ENCODE measurements at places on chromosomes 16 and 17.

DNA sequence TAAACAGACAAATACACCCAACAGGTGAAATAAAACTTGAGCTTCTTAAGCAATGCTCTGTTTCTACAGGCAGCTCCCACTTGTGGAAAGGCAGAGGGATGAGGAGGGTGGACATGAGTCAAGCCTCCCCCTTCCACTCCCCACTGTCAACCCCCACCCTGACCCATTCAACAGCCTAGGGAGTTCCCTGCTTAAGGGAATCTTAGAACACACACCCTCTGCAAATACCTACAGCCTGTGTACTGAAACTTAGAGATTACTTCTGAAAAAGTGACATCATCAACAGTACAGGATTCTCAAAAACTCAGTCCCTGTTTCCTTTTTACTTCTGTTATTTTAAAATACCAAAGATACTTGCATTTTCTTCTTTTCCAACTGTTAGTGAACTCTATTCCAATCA lies 345.4 kb downstream of the SOX9 start:
- no peak for DNase-seq

DNA sequence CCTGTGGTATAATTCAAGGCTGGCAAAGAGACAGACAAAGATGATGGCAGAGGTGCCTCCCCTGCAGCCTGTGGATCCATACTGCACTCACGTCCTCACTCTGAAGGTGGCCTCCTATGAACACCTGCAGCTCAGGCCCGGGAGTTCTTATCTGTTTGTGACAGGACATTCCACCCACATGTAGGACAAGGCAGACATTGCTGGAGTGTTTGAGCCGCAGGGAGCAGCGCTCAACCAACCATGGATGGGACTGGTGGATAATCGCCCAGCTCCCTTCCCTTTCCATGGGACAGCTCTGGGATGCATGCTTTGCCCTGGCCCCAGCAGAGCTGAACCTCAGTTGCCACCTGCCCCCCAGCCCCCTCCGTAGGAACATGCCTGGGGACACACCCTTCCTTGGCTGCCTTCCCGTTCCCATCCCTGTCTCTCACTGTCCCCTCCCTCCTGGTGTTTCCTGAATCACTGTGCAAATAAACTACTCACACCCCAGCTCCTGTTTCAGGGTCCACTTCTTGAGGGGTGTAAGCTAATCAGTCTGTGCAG lies 22.2 kb downstream of the ITPRIPL2 start:
- DNase-seq = no peak

GRCh38 chr17:37465069-37465616 lies 24.5 kb upstream of the DUSP14 start:
- no peak for DNase-seq

DNA sequence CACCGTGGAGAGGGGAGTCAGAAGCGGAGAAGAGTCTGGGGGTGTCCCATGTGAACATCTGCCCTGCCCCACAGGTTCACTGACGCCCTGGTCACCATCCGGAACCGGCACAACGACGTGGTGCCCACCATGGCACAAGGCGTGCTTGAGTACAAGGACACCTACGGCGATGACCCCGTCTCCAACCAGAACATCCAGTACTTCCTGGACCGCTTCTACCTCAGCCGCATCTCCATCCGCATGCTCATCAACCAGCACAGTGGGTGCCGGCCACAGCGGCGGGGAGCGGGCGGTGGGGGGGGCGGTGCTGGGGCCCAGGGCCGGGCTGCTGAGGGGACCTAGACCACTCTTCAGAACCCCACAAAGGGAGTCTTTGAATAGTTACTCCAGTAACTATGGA lies 10.7 kb downstream of the PDK2 start:
- no peak for DNase-seq

- no peak for DNase-seq
Measured at GRCh38 chr16:52647588-52647987, 100.6 kb upstream of the TOX3 start.

- no peak for DNase-seq
Measured at GRCh38 chr17:43787728-43788127, 7.5 kb downstream of the CFAP97D1 start.

GRCh38 chr17:66692421-66692690 lies 142.6 kb upstream of the CACNG5 start:
- DNase-seq = no peak

GRCh38 chr17:76585649-76586593 lies at the start of gene ST6GALNAC2:
Gene ST6GALNAC2, minus strand, starts transcription at chr17:76585860. Its CDS starts 52 bp downstream, at chr17:76585808.
- DNase-seq = peak; percentile 74

DNA sequence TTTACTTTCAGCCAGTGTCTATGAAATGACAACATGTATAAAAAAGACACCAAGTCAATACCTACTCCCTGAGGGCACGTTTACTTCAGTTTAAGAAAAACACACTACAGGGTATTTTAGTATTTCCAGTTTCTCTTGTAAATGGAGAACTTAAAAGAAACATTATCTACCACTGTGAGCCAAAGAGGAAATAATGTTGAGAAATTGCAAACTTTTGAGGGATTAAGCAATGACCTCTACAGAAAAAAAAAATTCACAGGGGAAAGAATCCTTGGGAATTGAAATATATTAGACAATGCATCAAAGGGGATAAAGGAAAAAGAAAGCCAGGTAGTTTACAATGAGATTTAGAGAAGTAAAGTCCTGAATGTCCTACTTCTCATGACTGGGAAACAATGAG lies 126.0 kb downstream of the KCNJ2 start:
- no peak for DNase-seq

DNA sequence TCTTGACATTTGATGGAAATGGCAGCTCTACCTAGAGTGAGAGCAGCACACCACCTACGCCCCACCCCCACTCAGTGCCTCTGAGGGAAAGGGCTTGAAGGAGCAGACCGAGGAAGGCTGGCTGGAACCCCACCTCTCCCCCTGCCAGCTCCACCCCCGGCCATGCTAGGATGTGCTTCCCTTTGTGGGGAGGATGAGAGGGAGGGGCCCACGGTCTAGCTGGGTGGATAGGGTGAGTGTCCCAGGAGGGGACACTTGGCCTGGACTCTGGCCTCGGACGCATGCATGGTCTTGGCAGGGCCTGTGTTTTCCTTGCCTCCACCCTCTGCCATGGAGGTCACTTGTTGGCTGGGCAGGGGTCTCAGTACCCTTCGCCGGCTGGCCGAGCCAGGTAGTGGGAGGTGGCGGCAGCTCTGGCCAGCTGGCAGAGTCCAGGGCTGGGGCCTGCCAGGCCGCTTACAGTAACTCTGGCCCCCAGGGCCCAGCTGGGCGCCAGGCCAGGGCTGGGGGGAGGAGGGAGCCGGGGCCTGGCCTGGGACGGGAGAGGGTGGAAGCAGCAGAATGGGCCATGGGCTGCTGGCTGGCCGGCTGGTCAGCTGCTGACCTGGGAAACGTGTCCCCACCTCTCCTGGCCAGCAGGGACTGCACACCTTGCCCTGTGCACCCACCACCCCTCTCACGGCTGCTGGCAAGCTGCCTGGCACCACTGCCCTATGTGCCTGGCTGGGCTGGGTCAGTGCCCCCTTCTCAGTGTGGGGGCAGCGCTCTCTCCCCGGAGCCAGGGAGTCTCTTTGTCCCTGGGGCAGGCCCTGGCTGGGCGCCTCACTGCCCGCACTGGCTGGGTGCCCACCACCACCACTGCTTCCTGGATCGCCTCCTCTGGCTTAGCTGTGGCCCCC lies 23.0 kb downstream of the RARA start:
- DNase-seq = peak; percentile 83

GRCh38 chr16:1793578-1794220 lies at the start of gene IGFALS:
Gene IGFALS, minus strand, starts transcription at chr16:1793705. Its CDS starts 53 bp downstream, at chr16:1793652.
- no peak for DNase-seq

GRCh38 chr17:56786989-56787482 lies 46.7 kb downstream of the C17orf67 start:
- DNase-seq = no peak

DNA sequence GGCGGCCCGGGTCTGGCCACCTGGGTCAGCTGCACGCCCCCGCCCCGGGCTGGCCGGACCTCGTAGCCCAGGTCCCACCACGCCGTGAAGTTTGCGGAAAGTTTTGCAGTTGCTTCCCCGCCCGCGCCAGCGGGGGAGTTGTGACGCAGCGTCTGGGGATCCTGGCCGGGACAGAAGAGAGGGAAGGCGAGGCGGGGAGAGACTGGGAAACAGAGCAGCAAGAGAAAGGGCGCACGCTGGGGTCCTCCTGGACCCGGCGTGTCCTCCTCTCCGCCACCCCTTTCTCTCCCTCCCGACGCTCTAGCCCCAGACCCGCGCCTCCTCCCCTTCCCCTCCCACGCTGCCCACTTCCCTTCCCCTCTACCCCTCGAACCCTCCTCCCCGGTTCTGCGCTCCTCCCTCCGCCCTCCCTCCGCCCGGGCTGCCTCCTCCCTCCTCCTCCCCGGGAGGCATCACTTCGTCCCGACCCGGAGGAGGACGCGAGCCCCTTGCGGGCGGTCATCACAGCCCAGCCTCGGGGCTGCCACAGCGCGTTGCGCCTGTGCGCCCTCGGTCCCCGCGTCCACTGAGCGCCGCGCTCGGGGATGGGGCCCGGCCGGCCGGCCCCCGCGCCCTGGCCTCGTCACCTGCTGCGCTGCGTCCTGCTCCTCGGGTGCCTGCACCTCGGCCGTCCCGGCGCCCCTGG lies at the start of gene MRC2:
Gene MRC2, plus strand, starts transcription at position 452 of the 685 bp plus-strand sequence. Its CDS starts 133 bp downstream, at position 585.
- DNase-seq = peak; percentile 68

DNA sequence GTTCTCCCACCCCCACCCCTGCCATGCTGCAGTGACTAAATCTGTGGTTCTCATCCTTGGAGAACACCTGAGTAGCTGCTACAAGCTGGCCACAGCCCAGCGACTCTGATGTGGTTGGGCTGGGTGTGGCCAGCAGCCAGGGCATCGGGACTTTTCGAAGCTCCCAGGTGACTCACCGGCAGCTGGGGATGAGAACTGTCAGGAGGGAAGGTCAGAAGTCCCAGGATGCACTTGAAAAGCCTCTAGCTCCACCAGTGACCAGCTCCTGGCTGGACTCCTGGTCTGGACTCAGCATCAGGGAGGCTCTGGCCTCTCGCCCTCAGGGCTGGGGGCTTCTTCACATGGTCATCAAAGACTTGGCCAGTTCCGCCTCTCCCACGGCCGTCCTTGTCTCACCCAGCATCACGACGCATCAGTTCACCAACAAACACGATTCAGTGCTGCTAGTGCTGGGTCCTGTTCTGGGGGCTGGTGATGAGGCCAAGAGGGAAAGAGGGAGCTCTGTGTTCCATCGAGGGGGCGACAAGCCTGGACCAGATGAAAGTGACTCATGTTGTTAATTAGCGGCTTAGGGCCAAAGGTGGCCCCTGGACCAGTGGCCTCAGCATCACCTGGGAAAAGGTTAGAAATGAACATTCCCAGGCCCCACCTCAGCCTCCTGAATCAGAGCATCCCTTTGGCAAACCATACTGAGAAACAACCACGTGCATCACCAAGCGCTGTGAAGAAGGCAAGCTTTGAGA lies 3.9 kb upstream of the C17orf99 start:
- no peak for DNase-seq

GRCh38 chr17:81909966-81910839 lies 996 bp downstream of the PCYT2 start:
- no peak for DNase-seq

DNA sequence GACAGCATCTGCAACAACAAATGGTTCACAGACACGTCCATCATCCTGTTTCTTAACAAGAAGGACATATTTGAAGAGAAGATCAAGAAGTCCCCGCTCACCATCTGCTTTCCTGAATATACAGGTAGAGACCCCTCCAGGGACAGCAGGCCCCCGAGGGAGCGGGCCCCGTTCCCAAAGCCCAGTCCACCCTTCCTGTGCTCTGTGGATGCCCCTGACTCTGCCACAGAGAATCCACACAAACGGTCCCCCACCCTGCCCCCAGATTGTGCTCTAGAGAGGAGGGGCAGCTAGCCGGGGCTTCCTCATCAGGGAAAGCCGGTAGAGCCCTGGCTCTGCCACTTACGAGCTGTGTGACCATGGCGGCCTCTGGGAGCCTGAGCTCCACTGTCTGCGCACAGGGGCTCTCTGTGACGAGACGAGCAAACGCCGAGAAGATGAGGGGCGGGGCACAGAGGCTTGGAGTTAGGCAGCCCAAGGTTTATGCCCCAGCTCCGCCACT lies 84.4 kb downstream of the AMFR start:
- DNase-seq = no peak

DNA sequence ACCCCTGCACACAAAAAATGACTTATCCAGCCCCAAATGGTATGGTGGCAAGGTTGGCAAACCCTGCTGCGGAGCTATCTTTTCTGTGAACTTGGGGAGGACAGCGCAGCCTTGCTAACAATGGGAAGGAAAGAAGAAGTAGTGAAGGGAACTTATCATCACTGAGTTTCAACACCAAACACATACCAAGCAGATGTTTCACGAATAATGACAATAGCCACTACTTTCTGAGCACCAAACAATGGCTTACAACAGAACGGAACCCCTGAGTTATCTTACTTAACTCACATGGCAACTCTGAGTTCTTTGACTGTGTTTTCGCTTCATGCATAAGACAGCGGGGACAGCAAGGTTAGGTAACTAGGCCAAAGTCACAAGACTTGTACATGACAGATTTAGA lies 148.9 kb downstream of the XYLT1 start:
- no peak for DNase-seq

- DNase-seq = no peak
Measured at GRCh38 chr16:8204769-8205168, 385.5 kb downstream of the TMEM114 start.

DNA sequence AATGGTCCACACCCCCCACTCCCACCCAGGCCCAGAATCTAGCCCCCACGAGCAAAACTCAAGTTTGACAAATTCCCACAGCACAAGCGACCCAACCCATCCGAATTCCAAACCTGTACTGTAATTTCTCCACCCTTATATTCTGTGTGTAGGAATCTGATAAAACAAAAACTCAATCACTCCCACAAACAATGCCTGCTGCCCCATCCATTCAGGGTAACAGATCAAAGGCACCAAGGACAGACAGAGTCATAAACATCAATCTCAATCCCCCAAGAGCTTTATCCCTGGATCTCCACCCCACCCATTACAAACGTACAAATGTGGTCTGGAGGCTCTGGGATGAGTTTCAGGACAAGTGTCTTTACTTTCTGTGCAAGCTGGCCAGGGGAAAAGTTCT lies 157.8 kb downstream of the AXIN2 start:
- no peak for DNase-seq

DNA sequence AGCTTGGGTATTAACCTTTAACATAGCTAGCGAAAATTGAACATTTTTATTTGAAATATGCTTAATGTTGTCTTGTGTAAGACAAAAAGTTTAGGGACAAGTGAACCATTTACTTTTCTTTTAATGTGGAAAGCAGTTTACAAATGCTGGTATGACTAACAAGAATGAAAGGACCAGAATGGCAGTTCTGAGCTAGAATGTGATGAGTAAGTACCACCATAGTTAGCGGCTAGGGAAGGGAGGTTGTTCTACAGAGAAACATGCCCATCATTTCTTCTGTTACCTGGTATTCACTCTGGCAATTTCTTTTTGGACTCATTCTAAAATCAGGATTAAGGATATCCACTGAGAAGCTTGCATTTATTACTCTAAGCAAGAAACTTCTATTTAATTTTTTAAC lies 121.1 kb downstream of the WWOX start:
- no peak for DNase-seq

- DNase-seq = no peak
Measured at GRCh38 chr17:77473615-77474226, 333.0 kb downstream of the SEC14L1 start.

GRCh38 chr17:36501963-36502362 lies 15.5 kb downstream of the ZNHIT3 start:
- DNase-seq = no peak

- DNase-seq = no peak
Measured at GRCh38 chr17:40486522-40487370, 14.7 kb downstream of the TNS4 start.
